ENCODE measurements at places on chromosomes 4 and X.

DNA sequence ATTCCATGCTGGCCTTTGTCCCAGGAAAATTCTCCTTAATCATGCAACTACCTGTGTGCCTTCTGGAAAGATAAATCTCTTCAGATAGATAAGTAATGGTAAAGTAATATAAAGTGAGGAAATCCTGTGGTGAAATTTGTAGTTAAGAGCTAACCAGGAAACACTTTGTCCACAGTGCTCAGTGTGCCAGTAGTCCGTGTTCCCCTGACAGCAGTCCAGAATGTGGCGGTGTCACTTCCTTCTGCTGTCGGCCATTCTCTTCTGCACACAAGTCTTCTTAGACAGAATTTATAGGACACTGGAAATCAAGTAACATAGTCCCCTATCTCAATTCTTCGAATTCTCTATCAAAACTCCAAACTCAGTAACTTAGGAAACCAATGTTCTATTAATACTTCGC lies 5.7 kb upstream of the CXXC4 start:
- no peak for DNase-seq

DNA sequence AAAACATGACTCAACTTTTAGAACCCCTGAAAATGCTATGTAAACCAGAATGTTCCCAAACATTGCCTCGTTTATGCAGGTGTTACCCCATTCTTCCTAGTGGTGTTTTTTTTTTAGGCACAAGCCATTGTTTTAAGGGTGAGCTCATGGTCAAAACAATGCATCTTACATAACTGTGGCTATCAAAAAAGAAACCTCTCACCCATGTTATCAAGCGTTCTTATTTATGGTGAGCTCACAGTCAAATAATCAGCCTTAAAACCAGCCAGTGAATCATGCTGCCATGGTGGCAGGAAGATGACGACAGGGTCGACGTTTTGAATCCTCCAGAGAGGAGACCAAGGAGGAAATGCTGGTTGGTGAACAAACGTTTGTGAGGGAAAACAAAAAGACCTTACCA lies 195.2 kb downstream of the KDR start:
- DNase-seq: no peak

GRCh38 chrX:128975745-128976144 lies 547.5 kb downstream of the SMARCA1 start:
- DNase-seq: peak; percentile 45

GRCh38 chrX:119004920-119005524 lies 30.6 kb downstream of the LONRF3 start:
- peak; percentile 54 for DNase-seq

DNA sequence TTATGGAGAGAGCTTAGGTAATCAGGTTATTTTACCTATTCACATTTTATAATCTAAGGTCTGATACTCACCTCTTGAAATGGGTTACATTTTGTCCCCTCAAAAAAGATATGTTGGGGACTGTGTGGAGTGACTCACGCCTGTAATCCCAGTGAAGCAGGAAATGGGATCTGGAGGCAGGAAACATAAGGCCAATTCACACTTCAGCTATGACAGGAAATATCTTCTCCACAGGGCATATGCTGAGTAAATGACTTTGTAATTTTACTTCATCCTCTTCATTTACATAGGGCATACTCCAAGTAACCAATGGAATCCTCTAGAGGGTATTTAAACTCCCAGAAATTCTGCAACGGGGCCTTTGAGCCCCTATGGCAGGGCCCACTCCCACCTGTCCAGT lies 54.8 kb upstream of the ZMAT1 start:
- DNase-seq: no peak

Measured in ureter (tissue), 1 donor.